Hepatic stellate cell (primary cell): ENCODE measurements at places on chromosomes 4 and X.

GRCh38 chr4:700587-701264 is 4.9 kb upstream of the PCGF3 start:
- no peak for DNase-seq

- no peak for DNase-seq
These were observed 1.4 kb upstream of the HHIP start for GRCh38 chr4:144644368-144645101.

DNA sequence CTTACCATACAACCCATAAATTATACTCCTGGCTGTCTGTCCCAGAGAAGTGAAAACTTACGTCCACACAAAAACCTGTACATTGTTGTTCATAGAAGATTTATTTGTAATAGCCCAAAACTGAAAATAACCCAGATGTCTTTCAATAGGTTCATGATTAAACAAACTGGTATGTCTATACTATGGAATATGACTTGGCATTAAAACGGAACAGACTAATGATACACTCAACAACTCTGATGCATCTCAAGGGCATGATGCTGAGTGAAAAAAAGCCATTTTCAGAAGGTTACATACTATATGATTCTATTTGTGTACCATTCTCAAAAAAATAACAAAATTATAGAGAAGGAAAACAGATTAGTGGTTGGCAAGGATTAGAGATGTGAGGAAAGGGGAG is 11.6 kb upstream of the MND1 start:
- DNase-seq: no peak

DNA sequence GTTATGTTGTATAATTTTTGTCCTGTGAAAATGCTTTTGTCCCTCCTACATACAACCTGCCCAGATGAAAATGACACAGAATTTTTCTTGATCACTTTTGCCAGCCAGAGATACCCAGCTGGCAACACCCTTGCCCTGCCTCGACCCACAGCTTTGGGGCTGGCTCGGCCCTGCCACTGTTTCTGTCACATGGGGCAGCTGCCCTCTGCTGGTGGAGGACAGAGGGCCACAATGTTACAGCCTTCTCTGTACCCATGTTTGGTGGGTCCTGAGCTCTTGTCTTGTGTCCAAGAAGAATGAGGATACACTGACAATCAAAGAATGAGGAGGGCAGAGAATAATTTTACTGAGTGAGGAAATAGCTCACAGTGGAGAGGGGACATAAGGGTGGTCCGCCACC is 31.1 kb downstream of the BMP15 start:
- no peak for DNase-seq

DNA sequence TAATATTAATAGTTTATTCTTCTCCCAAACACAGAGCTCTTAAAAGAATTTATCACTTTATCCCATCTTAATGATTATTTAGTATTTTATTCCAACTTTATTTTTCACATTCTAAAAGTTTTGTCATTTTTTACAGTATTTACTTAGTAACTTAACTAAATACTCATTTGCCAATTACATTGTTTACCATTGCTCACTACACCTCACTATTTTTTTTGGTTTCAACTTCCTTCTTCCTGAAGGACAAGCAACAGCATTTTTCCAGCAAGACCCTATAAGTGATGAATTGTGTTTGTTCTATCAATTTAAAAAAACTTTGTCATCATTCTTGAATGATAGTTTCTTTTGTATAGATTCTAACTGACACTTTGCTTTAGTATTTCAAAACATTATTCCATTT is 19.4 kb upstream of the SRD5A3 start:
- no peak for DNase-seq

DNA sequence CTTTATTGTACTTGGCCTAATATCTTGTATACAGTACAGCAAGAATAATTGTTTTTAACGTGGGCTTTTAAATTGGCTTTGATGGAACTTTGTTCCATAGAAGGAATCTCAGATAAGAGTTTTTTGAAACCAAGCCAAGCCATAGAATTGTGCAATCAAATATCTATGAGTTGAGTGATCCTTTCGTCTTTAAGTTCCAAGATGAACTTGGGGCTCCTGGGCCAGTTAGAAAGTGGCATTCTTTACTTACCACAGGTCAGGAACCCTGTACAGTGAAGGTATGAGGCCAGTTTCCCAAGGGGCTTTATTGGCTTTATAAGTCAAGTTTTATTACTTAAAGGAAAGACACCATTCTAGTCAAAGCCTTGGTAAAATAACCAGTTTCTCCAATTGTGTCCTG is 2104.2 kb downstream of the PCDH7 start:
- DNase-seq: no peak

GRCh38 chr4:145639186-145639698 is 20.1 kb downstream of the MMAA start:
- DNase-seq: no peak
